ENCODE measurements at places on chromosomes 5 and 9. TPM values are rescaled to one million over a fixed set of nuclear protein-coding genes. Genes with fewer than 3 reads are reported as not detected.

HRCT1 gene
- 0.43 TPM for total RNA-seq

IFNA2 gene
- not detected for total RNA-seq

- ATAC-seq, result no peak
These were observed 33.6 kb downstream of the EXD3 start for GRCh38 chr9:137389428-137389746.

FGFR4 gene
- 3.4 TPM for total RNA-seq

DNA sequence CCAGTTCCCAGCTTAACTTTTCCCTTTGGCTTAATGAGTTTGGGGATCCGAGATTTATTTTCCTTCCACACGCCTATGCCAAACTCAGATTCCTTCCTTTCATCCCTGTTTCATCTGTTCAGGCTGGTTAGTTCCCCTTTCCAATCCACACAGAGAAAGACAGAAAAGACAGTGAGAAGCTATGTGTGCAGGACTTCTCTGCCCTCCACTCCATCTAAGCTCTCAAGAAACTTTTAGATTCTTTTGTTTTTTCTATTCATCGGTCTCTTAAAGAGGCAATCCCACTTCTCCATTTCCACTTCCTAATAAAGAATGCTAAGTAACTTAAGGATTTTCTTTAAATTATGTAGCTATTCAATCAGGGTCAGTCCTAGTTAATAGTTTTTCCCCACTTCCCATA, 11.2 kb downstream of the ITGA1 start:
- no peak for ATAC-seq

- ATAC-seq, result peak; percentile 93
These were observed 398.1 kb upstream of the IRX1 start for GRCh38 chr5:3197304-3198073.

- ATAC-seq, result peak; percentile 72
These were observed 135.2 kb upstream of the PRDM9 start for GRCh38 chr5:23372177-23372576.

DNA sequence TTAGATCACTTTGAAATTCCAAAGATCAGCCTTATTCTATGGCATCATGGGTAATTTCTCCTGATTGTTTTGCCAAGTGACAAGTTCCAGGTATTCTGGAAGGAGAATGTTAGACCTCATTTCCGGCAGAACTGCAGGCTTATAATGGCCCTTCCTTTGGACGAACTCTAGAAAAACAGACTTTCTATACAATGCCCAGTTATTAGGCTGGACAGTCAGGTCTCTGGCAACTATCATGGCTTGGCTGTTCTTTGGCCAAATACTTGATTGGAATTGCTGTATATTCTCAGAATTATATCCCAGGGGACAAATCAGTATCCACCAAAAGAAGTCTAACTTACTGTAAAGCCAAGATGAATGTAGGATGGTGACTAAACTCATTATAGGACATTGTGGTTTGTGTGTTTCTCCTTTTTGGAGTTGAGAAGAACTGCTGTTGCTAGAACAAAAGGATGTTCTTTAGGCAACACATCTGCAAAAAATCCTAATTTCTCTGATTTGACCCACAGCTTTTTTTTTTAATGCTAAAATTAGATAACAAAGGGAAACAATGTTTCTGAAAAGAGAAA, 69.0 kb downstream of the ADAMTSL1 start:
- ATAC-seq, result no peak

DNA sequence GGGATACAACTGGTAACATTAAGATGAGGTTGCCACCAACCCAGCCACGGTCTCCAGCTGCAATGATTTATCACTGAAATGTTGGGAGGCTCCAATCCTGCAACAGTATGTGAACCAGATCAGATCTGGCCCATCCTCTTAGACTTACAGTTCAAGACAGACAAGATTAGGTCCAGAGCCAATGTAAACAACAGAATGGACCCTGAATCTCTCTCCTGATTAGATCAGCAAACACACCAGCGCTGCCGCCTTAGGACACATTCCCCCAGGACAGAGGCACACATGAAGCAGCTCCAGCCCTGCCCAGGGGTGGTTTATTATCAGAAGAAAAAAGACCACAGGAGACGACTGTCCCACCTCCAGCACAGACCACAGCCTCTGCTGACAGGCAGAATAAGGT, 82.1 kb downstream of the SLIT3 start:
- ATAC-seq, result no peak

GRCh38 chr5:94577466-94578245, 40.7 kb downstream of the KIAA0825 start:
- no peak for ATAC-seq

DNA sequence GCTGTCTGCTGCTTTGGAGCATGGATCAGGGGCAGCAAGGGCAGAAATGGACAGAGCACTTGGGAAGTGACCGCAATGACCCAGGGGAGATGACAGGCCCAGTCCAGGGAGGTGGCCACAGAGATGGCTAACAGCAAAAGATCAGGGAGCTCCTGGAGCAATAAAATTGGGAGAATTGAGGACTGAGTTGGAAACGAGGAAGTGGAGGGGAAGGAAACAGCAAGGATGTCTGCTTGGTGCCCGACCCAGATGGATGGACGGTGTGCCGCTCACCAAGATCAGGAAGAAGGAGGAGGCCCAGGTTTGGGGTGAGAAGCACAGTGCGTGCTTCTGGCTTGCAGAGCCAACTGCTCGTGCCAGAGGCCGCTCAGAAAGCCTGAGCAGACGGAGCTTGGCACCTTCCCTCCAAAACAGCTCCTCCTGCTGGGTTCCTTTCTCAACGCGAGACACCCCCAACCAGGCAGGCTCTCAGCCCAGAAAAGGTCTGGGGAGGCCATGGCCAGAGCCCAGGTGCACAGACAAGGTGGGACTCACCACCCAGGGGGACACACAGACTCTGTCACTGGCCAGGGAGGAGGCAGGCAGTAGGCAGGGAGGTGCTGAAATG, 1.7 kb upstream of the SLC34A1 start:
- no peak for ATAC-seq

DNA sequence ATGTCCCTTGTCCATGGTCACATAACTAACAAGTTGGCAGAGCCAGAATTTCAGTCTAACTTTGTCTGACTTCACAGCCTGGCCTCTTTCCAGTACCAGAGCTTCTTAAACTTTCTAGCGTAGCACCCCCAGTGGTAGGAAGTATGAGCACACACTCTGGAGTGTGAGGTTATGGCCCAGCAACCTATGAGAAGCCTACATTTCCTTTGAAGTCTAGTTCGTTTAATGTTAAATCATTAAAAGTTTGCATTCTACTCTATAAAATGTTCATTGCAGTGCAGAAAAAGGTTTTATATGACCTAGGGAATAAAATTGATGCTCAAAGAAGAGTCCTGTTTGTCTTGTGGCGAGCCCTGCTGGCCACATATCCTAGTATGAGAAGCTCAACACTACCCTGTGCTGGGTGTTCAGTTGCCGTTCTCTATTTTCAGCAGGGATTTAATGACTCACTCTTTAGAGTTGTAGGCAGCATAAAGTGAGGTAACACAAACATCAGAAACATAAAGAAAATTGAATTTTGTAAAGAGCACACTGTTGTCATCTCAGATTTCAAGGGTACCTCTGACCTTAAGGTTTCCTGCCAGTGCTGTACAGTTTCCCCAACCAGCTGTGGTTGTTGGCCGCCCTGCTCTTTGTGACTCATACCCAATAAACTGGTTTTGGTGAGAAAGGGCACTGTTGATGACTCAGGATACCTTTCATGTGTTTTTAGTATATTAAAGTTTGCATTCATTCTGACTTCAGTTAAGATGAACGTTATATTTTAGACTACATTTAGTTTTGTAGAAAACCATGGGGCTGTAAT, 14.3 kb downstream of the MCCC2 start:
- ATAC-seq, result peak; percentile 96

- peak; percentile 54 for ATAC-seq
These were observed 488.5 kb downstream of the CTNND2 start for GRCh38 chr5:11415751-11416150.

GRCh38 chr5:4043135-4043534, 447.5 kb downstream of the IRX1 start:
- no peak for ATAC-seq

DNA sequence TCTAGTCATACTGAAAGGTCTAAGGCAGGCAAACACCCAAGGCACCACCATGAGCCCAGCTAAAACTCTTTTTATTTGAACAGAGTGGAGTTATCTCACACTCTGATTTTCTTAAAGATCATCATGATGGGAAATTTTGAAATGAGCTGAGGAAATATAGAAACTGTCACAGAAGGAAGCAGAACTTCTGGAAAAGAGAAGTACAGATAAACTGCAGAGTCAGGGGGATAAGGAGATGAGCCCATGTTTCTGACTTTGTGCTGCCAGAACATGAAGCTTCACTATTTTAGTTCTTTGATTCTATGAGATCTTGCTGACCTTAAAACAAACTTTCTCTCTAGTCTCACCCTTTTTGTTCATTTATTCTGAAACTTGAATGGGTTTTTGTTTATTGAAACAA, 406.5 kb upstream of the EDIL3 start:
- no peak for ATAC-seq

SLC6A19 gene
- 0.10 TPM for total RNA-seq

DNA sequence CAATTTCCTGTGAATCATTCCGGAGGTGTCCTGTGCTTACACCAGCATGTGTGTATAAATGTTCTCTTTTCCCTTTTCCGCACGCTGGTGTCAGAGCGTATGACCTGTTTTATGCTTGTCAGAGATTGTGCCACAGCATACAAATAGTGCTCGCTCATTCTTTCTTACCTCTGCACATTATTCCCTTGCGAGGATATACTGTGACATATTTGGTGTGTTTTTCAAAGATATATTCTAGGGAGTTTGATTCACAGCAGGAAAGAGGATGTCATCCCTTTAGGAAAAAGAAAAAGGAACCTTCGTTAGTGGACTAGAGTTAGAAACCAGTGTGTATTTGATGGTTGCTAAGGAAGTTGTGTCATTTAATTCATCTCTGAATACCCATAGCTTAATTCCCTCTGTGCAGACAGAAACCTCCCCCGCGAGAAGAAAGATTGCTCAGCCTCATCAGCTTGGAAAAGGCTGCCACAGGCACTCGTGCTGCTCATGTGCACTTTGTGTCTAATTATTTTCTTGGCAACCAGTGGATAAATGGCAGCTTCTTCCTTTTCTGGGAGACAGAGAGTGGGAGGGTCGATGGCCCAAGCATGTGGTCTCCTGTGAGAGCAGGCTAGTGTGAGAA, 14.7 kb upstream of the CCIN start:
- peak; percentile 95 for ATAC-seq

GRCh38 chr9:34630402-34631154, 1.7 kb upstream of the ARID3C start:
- peak; percentile 23 for ATAC-seq

LAMC3 gene
- total RNA-seq, result 0.35 TPM

GRCh38 chr9:76718166-76718565, 46.1 kb upstream of the PCA3 start:
- no peak for ATAC-seq

PROB1 gene
- total RNA-seq, result 0.94 TPM

TMEM215 gene
- 0.05 TPM for total RNA-seq

DNA sequence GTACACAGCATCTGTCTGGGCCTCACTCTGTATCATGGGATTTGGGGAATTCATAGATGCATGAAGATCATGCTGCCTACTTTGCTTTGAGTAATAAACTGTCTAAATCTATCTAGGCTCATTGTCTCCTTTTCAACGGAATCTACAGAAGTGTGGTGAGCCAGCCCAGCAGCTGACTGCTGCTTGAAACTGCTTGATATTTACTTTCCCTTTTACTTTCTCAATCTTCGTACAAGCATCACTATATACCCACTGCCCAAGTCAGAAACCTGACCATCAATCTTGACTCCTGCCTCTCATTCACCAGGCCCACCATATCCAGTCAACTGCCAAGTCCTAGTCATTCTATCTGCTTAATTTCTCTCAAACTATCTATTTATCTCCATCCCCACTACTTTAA, 142.9 kb downstream of the NR2F1-AS1 start:
- ATAC-seq, result no peak

CDKN2A gene
- total RNA-seq, result 29.5 TPM

EIF4EBP3 gene
- 1.9 TPM for total RNA-seq

GRCh38 chr9:69036309-69036708, 757 bp downstream of the FXN start:
- peak; percentile 4 for ATAC-seq

DNA sequence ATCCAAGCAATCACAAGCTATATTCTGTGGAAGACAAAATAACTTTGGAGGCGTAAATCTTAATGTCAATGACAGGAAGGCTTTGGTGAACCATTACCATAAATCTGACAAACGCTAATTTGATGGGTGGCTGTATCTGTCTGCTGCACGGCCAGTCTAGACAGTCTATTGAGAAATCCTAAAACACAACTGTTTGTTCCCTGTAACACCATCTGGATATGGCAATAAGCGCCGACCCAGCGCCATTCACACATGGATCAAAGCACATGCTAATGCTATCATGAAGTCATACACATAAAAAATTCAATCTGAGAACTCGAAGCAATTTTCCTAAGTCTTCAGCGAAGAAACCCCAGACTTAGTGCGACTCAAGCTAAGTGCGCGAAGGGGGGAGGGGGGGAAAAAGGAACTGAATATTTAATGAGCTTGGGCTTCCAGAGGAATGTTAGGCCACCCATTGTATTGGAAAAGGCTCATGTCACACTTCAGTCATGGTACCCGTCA, 95.1 kb downstream of the ARL15 start:
- ATAC-seq, result no peak

DNA sequence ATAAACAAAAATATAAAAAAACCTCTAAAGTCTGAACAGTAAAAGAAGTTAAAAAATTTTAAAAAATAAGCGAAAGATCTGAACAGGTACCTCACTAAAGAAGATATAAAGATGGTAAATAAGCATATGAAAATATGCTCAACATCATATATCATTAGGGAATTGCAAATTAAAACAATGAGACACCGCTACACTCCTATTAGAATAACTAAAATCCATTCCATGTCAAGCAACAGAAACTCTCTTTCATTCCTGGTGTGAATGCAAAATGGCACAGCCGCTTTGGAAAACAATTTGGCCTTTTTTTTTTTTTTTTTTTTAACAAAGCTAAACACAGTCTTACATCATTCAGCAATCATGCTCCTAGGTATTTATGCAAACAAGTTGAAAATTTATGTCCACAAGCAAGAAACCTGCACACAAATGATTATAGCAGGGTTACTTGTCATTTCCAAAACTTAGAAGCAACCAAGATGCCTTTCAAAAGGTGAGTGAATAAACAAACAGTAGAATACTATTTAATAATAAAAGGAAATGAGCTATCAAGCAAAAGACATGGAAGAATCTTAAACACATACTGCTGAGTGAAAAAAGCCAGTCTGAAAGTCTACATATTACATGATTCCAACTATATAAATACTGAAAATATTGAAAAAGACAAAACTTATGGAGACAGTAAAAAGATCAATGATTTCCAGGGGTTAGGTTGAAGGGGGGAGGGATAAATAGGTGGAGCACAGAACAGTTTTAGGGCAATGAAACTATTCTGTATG, 22.1 kb downstream of the ANXA1 start:
- peak; percentile 1 for ATAC-seq

DNA sequence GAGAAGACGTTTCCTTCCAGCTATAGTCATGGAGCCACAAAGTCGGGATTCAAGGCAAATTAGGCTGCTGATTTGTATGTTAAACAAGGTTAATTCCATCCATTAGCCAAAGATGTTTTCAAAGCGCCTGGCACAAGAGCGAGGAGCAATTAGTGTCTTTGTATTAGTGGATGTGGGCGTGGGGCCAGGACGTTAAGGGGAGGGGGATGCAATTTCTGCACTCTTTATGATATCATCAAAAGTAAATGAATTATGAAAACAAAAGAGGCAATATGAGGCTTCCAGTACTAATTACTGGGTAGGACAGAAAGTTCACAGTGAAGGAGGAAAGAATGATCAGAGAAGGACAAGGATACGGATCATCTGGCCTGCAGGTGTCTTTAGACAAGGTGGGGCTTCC, 230.9 kb upstream of the MSX2 start:
- ATAC-seq, result no peak

- ATAC-seq, result peak; percentile 77
These were observed 80.9 kb downstream of the YIPF5 start for GRCh38 chr5:144089401-144090021.

Measured in motor neuron (in vitro differentiated cells).